ENCODE measurements at places on chromosomes 3 and 15.

- DNase-seq: no peak
Observed at GRCh38 chr3:10974746-10975375, 17.7 kb upstream of the SLC6A1 start.

DNA sequence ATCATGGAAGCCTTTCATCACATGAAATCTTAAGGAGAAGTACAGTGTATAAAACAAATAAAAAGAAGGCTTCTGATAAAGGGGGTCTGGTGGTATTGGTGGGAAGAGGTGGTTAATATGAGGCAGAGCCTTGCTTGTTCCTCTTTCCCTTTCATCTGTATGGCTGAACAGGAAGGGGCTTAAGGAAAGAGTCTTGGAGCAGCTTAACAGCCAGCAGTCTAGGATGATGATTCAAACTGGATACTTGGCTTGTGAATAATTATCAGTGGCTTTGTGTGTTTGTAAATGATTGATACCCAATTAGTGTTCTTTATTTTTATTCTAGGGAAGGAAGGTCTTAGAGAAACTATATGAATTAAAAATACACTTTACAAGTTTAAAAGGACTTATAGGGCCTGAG lies 29.1 kb upstream of the TCAIM start:
- DNase-seq: no peak

- no peak for DNase-seq
Observed at GRCh38 chr15:80288131-80288530, 36.1 kb upstream of the CTXND1 start.

GRCh38 chr3:154135511-154136173 lies 14.5 kb downstream of the ARHGEF26 start:
- no peak for DNase-seq

GRCh38 chr3:138875754-138876664 lies 41.3 kb upstream of the PIK3CB start:
- DNase-seq: no peak

GRCh38 chr3:16373341-16373946 lies 108.4 kb downstream of the OXNAD1 start:
- DNase-seq: no peak

- DNase-seq: no peak
Observed at GRCh38 chr3:46213201-46213600, 5.1 kb upstream of the CCR1 start.

GRCh38 chr15:46855388-46855787 lies 861.9 kb upstream of the SEMA6D start:
- no peak for DNase-seq

- DNase-seq: no peak
Observed at GRCh38 chr3:14538451-14539088, 1.6 kb downstream of the GRIP2 start.

GRCh38 chr3:34676436-34676835 lies 878.0 kb downstream of the PDCD6IP start:
- DNase-seq: no peak

DNA sequence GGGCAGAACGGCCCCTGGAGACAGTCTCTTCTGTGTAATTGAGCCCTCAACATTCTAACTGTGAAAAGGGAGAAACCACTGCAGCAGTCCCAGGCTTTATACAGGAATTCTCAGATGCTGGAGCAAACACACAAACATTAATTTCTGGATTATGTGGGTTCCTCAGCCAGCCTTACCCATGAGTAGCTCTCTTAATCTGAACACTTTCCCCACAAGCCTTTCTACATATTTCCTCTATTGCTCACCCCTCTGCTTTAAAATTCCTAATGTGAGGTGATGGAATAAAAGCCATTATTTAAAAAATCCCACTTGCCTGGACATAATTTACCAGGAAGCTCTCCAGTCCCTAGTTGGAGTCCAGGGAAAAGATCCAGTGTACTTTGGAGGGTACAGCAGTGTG lies 139.0 kb downstream of the CTNNB1 start:
- no peak for DNase-seq

GRCh38 chr3:111080413-111080812 lies 8.8 kb downstream of the NECTIN3 start:
- DNase-seq: no peak

DNA sequence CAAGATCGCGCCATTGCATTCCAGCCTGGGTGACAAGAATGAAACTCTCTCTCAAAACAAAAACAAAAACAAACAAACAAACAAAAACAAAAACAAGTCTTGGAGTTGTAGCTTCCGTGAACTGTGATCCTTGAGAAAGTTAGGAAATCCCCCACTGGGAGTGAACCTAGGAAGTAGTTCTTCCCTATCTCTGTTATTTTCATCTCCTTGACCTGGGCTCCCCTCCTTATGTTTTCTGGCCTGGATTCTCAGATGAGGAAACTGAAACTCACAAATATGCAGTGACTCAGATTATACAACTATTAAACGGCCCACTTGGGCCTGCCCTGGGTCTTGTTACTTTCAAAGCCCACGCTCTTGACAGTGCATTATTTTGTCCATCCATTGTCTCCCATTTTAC lies 29.7 kb downstream of the SAXO2 start:
- no peak for DNase-seq

- DNase-seq: no peak
Observed at GRCh38 chr15:45136378-45136764, 6.6 kb downstream of the DUOX1 start.

DNA sequence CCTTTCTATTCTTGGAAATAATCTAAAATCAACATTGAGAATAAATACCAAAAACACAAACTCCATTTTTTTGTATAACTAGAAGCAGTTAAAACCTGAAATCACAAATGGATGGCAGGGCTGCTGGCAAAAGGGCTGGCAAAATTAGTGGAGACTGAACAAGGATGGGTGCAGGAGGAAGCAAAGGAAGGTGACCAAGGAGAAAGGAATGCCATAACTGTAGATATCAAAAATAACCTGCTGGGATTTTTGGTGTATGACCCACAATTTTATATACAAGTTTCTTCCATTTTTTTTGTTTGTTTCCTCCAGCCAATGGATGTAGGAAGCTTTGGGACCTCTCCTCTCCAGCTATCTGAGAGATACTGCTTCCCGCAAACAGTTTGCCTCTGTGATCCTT lies 12.7 kb downstream of the CFAP44 start:
- no peak for DNase-seq

GRCh38 chr15:81856001-81856633 lies 189.7 kb downstream of the MEX3B start:
- DNase-seq: no peak

DNA sequence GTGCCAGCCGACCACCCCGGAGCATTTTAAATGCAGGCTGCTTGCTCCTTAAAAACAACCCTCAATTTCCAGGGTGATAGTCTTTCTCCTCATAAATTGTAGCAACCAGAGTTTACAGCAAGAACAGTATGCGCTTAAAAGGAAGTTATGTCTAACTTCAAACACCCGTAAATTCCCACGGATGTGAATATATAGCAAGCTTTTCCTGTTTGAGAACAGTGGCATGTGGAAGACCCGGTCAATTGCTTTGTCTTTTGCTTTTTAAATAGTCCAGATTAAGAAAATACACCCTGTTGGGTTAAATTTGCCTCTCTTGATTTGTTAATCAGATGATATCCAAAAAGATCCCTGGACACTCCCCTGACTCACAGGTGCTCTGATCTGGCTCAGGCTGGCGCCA lies 20.8 kb downstream of the MRPS25 start:
- no peak for DNase-seq

DNA sequence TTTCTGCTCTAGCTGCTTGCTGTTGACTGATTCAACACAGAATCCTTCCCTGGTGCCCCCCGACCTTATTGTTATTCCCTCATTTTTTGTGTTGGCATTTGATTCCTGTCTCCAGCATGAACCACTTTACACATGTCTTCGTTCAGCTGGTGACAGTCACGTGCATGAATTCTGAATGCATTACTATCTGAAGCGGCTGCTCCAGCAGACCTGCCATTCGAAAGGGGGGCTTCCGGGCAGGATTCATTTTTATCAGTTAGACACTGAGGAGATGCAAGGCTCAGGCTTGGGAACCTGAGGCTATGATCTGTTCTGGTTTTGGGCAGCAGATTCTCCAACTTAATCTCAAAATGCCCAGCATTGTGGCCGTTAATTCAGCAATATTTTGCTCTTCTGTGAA lies 336.2 kb downstream of the EPHB1 start:
- no peak for DNase-seq

- peak; percentile 57 for DNase-seq
Observed at GRCh38 chr15:70299931-70300869, 202.5 kb upstream of the TLE3 start.

DNA sequence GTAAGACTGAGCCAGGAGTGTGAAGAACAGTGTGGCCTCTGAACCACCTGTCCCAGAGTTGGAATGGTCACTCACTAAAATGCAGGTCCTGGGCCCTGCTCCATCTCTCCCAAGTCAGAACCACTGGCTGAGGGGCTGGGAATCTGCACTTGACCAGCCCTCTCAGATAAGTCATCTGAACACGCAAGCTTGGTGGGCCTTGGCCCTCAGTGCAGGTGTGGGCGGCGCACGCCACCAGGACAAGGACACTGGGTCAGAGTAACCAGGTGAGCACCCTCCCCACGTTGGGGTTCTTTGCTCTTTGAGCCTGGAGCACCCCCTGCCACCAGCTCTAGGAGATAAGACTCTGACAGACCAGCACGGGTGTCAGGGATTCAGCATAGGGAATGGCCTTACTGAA lies 42.7 kb downstream of the KIF9 start:
- no peak for DNase-seq

- DNase-seq: no peak
Observed at GRCh38 chr15:66649235-66649984, 52.6 kb upstream of the SMAD6 start.

DNA sequence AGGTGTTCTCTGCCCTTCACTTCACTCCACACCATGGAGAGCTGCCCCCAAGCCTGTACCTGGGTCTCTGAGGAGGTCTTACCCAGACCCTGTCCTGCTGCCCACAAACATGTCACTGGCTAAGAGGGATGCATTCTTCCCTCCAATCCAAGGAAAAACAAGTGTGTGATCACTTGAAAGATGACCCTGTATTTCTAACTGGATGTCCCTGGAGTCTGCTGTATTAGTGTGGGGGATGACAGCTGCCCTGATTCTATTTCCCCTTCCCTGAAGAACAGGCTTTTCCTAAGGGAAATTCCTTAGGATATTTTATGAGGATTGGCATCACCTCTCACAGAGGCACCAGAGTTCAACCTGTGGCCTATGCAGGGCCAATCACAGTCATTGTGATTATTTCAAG lies 55.0 kb upstream of the GATA2 start:
- DNase-seq: no peak

GRCh38 chr15:25735550-25736384 lies 127.4 kb downstream of the ATP10A start:
- DNase-seq: no peak

DNA sequence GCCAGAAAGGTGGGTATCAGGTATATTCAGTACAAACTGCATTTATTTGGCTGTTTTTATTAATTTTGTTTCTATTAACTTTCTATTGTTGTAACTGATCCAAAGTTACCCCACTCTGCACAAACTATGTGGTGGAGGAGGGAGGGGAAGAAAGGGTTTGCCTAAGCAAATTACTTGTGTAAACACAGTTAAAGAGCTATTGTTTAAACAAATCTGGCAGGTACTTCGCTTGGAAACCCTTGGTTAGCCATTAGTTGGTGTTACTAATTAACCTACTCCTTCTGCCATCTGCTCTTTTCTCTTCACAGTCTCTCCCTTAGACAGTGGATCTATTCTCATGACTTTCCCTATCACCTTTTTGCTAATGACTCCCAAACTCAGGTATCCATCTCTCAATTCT lies 328.4 kb upstream of the NECTIN3 start:
- DNase-seq: no peak

- DNase-seq: no peak
Observed at GRCh38 chr3:195916291-195916690, 7.9 kb upstream of the TNK2 start.

DNA sequence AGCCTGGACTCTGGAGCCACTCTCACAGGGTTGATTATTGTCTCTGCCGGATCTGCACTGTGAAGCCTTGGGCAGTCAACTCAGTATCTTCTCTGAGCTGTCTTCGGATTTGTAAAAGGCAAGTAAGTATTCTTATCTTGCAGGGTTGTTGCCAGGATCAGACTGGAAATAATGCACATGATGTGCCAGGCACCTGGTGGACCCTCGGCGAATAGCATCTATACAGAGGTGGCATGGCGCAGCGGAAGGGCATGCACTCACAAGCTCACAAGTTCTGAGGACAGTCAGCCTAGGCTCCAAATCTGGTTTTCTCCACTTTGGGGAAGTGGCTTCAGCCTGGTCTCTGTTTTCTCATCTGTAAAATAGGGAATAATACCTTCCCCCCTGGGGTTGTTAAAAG lies 113.9 kb downstream of the SRGAP3 start:
- no peak for DNase-seq

GRCh38 chr15:90449206-90449735 lies 61.2 kb downstream of the IQGAP1 start:
- no peak for DNase-seq

- no peak for DNase-seq
Observed at GRCh38 chr15:25694239-25694584, 168.9 kb downstream of the ATP10A start.

GRCh38 chr3:115912372-115912771 lies 289.1 kb downstream of the GAP43 start:
- DNase-seq: no peak

GRCh38 chr3:42410370-42411131 lies at the start of gene LYZL4:
TSS of gene LYZL4 (minus strand) at chr3:42410610. CDS start at chr3:42407251, 3,359 bp downstream.
- DNase-seq: no peak

DNA sequence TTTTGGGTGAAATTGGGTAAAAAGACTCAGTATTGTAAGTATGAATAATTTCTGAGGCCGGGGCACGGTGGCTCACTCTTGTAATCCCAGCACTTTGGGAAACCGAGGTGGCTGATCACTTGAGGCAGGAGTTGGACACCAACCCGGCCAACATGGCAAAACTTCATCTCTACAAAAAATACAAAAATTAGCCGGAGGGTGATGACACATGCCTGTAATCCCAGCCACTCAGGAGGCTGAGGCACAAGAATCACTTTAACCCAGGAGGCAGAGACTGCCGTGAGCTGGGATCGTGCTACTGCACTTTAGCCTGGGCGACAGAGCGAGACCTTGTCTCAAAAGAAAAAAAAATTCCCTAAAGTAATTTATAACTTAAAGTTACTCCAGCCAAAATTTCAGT lies 162.2 kb downstream of the APBA2 start:
- no peak for DNase-seq

DNA sequence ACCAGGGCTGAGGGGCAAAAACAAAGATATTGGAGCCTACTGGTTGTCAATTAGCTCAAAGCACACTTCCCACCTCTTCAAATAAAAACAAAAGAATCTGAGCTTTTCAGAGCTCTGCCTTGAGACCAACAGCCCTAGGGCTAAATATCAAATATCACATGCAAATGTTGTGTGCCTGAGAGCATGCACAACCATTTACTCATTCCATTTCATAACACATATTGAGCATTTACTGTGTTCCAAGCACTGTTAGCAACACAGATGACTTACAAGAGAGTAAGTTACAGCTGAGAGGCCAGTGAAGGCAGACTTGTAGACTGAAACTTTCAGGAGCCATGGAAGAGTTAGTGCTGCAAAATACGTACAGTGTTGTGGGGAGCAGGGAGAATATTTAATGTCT lies 222.4 kb downstream of the CPNE4 start:
- DNase-seq: no peak

GRCh38 chr3:153961494-153961893 lies 159.7 kb upstream of the ARHGEF26 start:
- DNase-seq: no peak

GRCh38 chr15:41990243-41990605 lies 17.9 kb upstream of the EHD4 start:
- DNase-seq: no peak

- no peak for DNase-seq
Observed at GRCh38 chr3:66856533-66856932, 141.6 kb upstream of the KBTBD8 start.

Measured in stimulated activated CD8-positive, alpha-beta memory T cell treated with anti-CD3 and anti-CD28 coated beads, Interleukin-12 subunit alpha, Interleukin-12 subunit beta, amount 100 ng/mL, for 1 hour (primary cell).